ENCODE measurements at places on chromosomes 7 and 10.

- no peak for DNase-seq
These were observed 65.6 kb upstream of the CTBP2 start for GRCh38 chr10:125226005-125226404.

DNA sequence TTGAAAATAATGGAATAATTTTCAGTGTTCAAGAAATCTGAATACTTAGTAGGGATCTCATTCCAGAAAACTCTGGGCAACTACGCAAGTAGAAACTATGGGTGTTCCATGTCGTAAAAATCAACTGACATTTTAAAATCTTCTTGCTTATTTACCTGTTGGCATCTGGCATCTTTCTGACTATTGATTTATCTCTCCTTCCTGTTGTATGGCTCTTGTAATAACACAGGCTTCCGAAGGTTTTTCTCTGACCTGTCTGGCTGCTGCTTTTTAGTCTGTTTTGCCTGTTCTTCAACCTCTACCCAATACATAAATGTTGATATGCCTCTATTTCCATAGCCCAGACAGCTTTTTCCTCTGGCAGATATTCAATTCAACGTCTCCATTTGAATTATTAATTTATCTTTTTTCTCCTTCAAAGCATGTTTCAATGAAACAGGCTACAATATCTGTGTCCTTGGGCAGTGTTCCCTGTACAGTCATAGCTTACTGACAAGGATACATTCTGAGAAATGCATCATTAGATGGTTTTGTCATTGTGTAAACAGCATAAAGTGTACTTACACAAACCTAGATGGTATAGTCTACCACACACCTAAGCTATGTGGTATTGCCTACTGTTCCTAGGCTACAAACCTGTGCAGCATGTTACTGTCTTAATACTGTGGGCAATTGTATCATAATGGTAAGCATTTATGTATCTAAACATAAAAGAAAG is 105.9 kb upstream of the ETV1 start:
- DNase-seq, result no peak

GRCh38 chr10:124944982-124945381 is 3.1 kb downstream of the ZRANB1 start:
- no peak for DNase-seq

GRCh38 chr10:118763202-118763988 is 8.6 kb upstream of the CACUL1 start:
- DNase-seq, result no peak

GRCh38 chr7:80929619-80930018 is 10.8 kb upstream of the SEMA3C start:
- no peak for DNase-seq

DNA sequence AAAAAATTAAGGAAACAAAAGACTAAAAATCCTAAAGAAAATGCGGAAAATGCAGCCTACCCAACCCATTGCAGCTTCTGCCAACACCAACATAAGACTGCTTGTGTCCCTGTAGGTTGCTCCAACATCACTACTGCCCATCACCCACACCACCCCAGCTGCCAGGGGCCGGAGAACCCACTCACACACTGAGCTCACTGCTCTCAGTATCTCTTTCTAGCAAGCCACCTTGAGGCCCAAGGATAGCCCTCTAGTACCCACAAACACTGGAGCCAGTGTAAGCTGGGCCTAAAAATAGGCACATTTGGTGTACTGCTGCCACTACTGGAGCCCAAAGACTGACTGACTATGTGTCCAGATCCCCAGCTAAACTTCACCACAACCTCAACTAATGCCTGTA is 67.3 kb downstream of the MEST start:
- no peak for DNase-seq

DNA sequence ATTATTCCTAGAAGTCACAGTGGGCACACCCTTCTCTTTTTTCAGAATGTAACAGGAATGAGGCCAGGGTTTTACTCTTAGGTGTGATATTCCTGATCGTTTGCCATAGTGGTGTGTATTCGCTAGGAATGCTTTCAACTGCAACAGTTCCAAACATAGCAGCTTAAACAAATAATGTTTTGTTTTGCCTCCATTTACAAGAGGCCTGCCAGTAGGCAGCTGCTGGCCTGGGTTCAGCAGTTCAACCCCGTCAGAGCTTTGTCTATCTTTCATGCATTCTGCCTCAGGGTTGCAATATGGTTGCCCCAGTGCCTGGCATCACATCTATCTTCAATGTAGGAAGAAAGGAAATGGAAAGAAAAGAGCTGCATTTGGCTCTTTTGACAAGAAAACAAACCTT is 21.7 kb upstream of the RET start:
- DNase-seq, result no peak

- no peak for DNase-seq
These were observed 94.0 kb downstream of the VIPR2 start for GRCh38 chr7:159050704-159051103.

GRCh38 chr10:1063232-1063865 is 7.2 kb downstream of the WDR37 start:
- DNase-seq, result no peak

DNA sequence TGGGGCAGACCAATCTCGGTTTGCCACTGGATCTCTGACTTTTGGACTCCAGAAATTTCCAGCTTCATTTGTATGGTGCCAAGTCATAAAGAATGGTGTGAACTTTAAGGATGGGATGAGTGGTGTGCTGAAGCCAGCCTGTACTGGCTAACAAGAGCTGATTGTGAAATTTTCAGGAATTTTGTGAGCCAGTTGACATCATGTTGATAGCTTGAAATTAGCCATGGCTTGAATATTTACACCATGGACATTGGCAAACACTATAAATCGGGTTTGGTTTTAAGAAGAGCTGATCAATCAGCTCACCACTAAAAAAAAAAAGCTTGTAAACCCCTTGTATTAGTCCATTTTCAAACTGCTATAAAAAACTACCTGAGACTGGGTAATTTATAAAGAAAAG is 14.1 kb upstream of the MYH16 start:
- no peak for DNase-seq

DNA sequence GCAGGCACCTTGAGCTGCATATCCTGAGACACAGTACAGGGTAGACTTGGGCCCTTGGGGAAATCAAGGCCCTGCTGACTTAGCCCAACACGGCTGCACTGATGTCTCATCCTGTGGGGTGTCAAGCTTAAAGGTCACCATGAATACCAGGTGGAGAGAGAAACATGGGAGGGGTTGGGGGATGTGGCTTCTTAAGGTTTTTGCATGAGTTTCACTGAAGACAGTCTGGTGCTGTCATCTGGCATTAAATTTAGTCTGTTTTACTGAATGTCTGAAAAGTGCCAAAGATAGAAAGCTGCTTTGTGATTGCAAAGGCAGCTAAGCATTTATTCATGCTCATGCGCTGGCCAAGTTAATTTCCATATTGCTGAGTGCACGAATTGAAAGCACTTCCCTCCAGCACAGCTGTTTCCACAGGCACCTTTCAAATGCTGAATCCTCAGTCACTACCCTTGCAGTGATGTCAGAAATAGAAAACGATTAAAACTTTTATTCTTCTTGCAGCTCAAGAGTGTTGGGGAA is 102.1 kb downstream of the OSBPL3 start:
- DNase-seq, result peak; percentile 70

GRCh38 chr7:92705831-92706230 is 115.6 kb upstream of the FAM133B start:
- DNase-seq, result no peak

DNA sequence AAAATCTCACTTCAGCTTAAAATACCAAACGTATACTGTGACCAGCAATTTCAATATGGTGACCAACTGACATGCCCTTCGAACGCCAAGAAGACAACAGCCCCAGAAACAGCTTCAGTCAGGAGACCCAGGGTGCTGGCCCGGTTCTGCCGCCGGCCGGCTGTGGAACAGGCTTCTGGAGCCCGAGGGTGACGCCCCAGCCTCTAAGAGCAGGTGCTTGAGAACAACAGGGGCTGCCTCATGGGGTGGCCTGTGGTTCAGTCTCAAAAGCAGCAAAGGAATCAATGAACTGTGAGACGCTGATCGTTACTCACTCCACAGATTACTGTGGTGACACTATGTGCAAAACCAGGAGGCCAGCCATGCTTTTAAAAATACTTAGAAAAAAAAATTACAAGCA is 17.3 kb downstream of the GPER1 start:
- DNase-seq, result no peak

GRCh38 chr10:99888622-99889021 is 106.2 kb downstream of the ABCC2 start:
- no peak for DNase-seq

DNA sequence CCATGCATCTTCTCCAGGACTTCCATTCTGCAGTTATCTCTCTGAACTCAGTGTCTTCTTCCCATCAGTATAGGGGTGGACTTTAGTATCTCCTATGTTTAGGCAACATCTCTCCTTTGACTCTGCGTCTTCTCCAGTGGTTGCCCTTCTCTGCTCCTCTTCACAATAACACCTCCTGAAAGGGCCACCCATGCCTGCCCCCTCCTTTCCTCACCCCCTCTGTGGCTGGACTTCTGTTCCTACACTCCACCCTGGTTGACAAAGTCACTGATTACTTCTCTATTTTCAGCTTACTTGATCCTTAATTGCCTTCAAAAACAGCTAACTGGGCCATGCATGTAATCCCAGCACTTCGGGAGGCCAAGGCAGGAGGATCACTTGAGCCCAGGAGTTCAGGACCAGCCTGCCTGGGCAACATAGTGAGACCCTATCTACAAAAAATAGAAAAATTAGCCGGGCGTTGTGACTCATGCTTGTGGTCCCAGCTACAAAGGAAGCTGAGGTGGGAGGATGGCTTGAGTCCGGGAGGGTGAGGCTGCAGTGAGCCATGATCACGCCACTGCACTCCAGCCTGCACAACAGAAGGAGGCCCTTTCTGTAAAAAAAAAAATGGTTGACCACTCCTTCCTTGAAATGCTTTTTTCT is 13.7 kb downstream of the SRGN start:
- no peak for DNase-seq

DNA sequence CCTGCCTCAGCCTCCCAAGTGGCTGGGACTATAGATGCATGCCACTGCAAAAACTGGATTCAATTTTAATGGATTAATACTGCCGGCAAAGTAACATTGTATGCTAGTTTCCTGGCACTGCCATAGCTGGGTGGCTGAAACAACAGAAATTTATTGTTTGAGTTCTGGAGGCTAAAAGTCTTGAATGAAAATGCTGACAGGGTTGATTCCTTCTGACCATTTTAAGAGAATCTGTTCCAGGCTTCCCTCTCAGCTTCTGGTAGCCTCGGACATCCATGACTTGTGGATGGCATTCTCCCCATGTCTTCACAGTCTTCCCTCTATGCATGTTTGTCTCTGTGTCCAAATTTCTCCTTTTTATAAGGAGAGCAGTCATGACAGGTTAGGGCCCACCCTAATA is 87.3 kb upstream of the ARID5B start:
- no peak for DNase-seq

- no peak for DNase-seq
These were observed 66.1 kb downstream of the MBL2 start for GRCh38 chr10:52706332-52707070.

GRCh38 chr7:137642031-137642430 is 204.7 kb downstream of the DGKI start:
- DNase-seq, result no peak

GRCh38 chr10:46301056-46301645 is 14.4 kb downstream of the ANTXRL start:
- DNase-seq, result no peak
